ENCODE measurements at places on chromosomes 7 and 10. TPM values are rescaled to one million over a fixed set of nuclear protein-coding genes. Genes with fewer than 3 reads are reported as not detected.
A peak's percentile ranks its signal among the peaks of the same experiment; 100 is the strongest.

DNA sequence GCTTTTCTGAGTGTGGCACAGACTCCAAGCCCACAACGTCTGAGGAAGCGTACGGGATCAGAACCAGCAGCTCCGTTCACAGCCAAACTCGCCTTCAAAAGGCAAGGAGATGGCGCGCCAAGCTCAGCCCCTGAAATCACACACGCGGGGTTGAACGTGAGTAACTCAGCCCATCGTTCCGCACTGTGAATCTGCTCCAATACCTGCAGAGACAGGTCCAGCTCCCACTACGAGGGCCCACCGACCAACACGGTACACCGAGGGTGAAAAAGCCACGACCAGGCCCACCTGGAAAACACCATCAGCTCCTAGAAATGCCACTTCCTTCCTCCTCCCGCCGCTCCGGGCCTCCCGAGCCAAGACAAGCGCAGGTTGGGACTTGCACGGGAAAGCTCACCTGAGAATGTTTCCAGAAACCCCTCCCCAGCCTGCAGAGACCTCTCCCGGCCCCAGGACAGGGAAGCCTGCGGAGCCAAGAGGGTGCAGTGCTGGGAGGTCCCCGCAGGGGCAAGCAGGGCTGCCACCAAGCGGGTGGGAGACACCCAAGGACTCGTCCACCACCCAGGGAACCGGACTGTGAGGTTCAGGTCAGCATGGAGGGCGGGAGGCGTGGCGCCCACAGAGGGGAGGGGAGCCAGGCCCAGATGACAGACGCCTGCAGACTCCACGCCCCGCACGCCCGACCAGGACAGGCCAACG, 93.9 kb upstream of the PDGFA start:
- no peak for DNase-seq

DNA sequence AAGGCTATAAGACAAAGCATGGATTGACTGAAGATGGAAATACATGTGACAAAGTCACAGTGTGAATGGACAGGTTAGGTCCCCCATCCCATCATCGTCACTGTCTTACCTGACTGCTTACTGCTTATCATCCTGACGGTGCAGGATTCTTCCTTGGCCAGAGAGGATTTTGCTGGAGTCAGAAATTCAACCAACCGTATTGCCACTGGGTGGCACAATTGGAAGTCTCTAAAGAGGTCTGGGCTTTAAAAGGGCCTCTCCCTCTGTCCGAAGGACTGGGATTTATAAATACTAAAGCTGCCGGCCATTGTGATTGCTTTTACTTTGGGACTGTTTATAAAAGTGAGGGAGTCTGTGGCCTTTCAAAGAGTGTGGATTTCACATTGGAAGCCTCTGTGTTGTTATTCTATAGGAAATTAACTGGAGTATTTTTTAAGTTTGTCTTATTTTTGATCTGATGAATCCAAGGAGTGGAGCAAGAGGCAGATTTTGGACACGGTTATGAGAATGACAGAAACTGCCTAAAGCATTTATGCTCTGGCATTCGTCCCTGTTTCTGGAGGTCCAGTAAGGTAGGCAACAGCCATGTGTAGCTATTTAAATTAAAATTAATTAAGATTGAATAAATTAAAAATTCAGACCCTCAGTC, 113.3 kb upstream of the CREB5 start:
- DNase-seq: peak; percentile 63

DNA sequence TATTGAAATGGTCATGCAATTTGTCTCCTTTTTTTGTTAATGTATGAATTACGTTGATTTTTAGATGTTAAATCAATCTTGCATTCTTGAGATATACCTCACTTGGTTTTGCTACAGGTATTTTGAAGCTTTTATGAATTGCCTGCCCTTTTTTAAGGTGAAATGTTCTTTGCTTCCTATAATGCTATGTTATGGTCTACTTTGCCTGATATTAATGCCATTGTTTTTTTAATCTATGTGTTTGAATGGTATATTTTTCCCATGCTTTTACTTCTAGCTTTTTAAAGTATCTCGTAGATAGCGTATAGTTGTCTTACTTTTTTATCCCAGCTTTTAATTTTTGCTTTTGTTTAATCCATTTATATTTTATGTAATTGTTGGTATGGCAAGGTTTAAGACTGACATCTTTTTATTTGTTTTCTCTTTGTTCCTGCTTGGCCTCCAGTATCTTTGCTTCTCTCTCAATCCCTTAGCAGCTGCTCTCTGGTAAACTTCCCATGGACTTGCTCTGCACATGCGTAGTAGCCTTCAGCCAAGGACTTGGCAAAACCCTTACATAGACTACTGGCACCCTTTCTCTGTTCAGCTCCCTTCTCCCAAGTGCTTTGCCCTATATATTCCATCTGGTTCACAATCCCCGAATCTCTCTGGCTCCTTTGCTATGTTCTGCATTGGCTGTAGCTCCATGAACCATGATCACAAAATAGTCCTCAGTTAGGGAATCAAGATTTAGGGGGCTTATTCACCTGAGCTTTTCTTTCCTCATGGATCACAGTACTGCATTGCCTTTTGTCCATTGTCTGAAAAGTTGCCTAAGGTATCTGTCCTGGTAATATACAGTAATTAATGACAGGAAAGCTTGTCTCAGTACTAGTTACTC, 8.4 kb downstream of the TRIM24 start:
- no peak for DNase-seq

- no peak for DNase-seq
Observed at GRCh38 chr7:79610313-79610712, 156.8 kb upstream of the MAGI2 start.

- DNase-seq: no peak
Observed at GRCh38 chr7:122339145-122339904, 34.8 kb upstream of the FEZF1 start.

GRCh38 chr7:17094963-17095574, 203.4 kb upstream of the AHR start:
- no peak for DNase-seq

DNA sequence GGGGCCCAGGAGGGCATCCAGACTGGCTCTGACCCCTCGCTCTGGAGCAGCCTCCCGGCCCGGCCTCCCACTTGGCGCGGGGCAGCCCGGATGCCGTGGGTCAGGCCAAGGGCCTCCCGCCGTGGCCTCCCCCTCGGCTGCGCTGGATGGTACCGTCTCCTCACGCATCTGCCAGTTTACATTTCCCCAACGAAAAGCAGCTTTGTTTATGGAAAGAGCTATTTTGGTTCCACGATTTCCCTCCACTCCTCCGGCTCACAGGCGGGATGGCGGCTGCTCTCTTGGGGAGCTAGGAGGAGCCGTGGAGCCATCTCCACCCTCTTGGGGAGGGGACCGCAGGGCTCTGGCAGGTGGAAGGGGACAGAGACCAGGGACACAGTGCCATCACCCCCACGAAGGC, 93.2 kb upstream of the MYL10 start:
- DNase-seq: no peak

GRCh38 chr7:38748056-38748610, 117.0 kb upstream of the AMPH start:
- no peak for DNase-seq

The EVX1 gene
- 0.63 TPM for total RNA-seq

The PDCD11 gene
- 54.9 TPM for total RNA-seq

The IL6 gene
- total RNA-seq: not detected

The STAG3 gene
- 224 TPM for total RNA-seq
